LoVo (cell line): ENCODE measurements at places on chromosomes 3 and 15.

GRCh38 chr3:72060447-72061034, 275.6 kb upstream of the PROK2 start:
- DNase-seq, result no peak

DNA sequence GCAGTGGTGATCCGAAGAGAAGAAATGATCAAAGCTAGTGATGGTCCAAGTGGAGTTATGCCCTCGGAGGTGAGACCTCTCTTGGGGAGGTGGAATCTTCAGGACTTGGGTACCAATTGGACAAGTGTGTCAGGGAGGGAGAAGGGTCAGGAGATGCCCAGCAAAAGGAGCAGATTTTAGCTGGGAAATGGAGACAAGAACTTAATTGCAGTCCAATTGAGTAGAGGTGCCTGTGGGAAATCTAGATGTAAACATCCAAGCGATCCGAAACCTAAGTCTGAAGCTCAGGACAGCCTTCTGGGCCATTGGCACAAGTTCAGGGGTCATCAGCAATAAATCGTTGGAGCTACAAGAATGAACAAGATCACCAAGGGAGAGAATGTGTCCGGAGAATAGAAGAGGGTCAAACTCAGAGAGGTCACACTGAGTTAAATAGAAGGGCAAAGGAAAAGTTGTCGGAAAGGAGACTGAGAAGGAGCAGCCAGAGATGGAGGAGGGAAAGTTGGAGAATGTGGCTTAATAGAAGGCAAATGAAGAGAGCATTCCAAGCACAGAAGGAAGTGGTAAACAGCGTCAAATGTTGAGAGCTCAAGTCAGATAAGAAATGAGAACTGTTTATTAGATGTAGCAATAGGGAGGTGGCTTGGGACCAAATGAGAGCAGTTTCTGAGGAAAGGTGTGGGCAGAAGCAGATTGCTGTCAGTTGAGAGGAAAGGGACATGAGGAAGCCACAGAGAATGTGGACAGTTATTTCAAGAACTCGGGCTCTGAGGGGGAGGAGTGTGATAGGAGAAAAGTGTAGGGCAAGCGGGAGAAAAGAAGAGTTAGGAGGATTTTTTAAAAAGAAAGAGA, 64.2 kb upstream of the FNDC3B start:
- DNase-seq, result no peak

- no peak for DNase-seq
Measured at GRCh38 chr3:64184621-64185020, 40.6 kb downstream of the PRICKLE2 start.

- DNase-seq, result no peak
Measured at GRCh38 chr3:32870373-32871095, 52.7 kb downstream of the TRIM71 start.

DNA sequence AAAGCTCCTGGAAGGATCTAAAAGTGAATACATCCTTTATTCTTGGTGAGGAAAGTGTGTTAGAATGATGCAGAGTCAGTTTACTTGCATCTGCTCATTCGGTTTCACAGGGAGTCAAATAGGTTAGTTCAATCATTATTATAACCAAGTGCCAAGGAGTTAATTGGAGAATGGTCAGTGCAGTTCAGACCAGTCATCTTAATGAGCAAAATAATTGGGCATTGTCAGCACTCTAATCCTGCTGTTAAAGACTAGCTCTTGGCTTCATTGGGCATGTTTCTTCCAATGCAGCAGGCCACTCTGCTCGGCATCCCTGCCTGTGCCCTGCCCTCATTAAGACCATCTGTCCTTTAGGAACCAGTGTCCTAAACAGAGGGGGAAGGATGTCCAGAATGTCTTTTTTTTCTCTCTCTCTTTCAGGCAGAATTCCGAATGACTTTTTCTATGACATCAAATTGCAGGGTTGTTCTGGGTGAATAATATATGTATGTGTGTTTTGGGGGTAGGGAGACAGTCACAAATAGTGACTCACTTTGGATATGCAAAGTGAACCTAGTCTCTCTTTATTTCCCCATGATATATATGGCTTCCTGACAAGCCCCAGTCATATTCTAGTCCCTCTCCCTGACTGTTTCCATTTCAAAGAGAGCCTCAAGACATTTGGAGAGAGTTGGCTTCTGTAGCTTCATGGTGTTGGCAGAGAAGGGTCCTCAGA, 205.4 kb upstream of the TRIM42 start:
- no peak for DNase-seq

DNA sequence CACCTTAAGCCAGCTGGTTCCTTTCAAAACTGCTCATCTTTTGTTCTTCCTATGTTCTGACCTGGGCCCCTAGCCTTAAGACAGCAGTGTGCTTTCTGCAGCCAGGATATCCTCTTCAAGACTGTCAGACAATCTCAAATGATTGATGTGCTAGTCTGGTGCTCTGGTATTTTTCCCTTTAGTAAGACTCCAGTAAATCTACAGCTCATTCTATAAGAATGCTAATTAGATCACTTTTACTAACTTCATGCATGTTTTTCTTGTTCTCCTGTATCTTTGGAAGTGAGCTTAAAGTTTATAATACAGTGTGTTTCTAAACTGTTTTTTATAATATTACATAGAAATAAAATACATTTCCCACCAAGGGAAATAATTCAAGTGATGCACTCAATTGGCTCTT, 220.9 kb upstream of the NANOGP8 start:
- DNase-seq, result no peak

- DNase-seq, result no peak
Measured at GRCh38 chr3:132822837-132823236, 100.6 kb upstream of the NPHP3 start.

DNA sequence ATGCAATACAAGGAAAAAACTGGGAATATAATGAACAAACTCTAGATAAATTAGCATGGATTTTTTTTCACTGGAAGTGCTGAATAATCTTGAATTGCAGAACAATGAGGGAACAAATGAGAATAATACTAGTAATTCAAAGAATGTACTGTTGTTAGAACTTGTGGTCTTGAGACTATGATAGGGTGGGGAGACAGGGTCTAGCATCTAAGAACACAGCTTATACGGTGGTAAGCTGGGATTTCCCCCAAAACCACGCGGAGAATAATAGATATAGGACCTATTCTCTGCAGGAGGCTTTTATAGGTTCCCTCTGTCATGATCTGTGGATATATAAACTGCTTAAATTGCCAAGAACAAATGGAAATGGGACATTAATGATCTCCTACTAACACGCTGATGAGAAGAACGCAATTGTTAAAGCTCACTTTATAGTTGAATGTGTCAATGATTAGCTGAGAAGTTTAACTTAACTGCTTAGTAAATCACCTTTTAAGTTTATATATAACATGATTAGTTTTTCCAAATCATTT, 692.3 kb downstream of the ZPLD1 start:
- no peak for DNase-seq

- no peak for DNase-seq
Measured at GRCh38 chr15:58240191-58240932, 102.2 kb downstream of the AQP9 start.

GRCh38 chr15:42138968-42139386, 17.5 kb downstream of the PLA2G4F start:
- peak; percentile 91 for DNase-seq

GRCh38 chr15:79535536-79535935, 103.4 kb downstream of the MINAR1 start:
- no peak for DNase-seq

- DNase-seq, result no peak
Measured at GRCh38 chr3:57093489-57093888, 33.0 kb downstream of the SPATA12 start.

GRCh38 chr3:60316121-60316797, 935.0 kb downstream of the FHIT start:
- DNase-seq, result no peak

- no peak for DNase-seq
Measured at GRCh38 chr3:63864965-63865327, 1.3 kb downstream of the ATXN7 start.

DNA sequence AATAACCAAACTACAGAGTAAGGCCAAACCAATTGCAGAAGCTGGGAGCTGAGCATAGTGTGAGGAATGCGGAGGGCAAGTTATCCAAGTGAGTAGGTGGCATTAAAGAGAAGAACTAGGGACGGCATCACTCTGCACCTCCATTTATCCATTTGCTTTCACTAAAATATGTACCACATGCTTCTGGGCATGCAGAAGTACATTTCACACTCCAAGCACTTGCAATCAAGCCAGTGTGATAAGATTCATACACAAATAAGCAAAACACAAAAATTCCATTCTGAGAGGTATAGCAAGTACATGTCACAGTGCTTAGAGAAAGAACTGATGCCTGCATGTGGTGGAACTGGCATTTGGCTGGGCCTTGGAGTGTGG, 81.1 kb downstream of the CCNL1 start:
- DNase-seq, result no peak

GRCh38 chr15:64858021-64858575, 16.4 kb downstream of the PLEKHO2 start:
- DNase-seq, result no peak

- no peak for DNase-seq
Measured at GRCh38 chr3:195394024-195394423, 48.8 kb downstream of the ACAP2 start.

- DNase-seq, result no peak
Measured at GRCh38 chr3:69867941-69868505, 128.8 kb downstream of the MITF start.

DNA sequence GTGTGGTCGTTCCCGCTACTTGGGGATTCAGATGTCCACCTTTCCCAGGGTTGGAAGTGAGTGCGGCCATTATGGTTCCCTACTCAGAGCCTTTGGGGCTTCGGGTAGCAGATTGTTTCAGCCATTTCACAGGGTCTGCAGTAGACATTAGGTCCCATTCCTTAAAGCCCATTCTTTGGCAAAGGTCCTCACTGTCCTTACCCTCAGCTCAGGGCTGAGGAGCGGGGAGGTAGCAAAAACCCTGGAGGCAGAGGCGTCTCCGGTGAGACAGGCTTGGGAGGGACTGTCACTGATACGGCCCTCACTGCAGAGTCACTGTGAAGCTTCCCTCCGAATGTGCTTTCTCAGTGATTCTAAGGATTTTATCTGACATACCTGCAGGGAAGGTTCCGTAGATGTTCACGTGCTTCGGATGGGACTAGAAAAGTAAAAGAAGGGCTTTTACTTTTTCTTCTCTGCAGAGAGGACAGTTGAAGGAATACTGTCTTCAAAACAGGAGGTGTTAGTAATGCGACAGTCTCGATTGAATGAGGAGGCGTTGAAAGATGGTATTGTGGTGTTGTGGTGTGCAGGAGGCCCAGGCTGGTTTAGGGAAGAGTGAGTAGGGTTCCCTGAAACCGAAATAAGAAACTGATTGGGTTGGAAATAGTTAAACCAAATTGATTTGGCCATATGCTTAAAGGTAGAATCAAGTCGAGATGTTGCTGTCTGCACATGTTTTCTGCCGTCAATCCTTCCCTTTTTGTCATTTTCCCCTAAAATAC, 630 bp downstream of the ATP6V1A start:
- DNase-seq, result peak; percentile 6

DNA sequence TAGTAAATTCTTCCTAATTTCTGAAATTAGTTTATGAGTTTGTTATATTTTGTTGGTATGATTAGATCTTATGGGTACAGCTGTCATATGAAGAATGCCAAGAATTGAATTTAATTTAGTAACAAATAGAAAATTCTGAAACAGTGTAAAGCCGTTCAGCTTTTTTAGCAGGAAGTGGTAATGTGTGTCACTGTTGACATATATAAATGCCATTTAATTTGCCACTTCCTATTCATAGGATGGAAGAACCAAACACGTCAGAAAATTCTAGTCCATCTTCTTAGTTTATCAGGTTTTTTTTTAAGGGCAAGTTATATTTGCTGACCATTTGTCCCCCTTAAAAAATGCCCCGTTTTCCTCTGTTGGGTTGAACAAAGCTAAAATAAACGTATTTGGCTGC, 43.0 kb downstream of the RAB8B start:
- DNase-seq, result no peak

DNA sequence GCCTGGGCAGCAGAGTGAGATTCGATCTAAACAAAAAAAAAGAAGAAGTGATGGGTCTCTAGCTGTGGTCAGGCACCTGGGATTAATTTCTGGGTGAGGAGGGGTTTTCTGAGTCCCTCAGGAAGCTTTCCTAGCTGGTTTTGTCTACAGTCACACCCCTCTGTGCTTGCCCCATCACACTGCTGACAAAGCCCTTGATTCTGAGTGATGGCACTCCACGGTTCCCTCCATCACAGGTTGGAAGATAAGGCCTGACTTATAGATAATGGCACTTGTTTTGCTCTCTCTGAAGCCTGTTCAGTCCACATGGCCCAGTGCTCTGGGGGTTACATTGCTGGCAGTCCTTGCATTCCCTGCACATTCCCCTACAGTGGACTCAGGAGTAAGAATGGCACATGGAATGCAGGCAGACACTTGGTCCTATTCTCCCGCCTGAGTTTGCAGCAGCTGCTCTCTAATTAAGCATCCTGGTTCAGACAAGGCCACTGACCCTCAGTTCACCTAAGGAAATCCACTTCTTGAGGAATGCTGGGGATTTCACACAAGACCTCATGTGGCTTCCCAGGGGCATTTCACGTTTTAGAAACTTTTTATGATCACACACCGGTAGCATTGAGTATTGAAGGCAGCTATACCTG, 81.0 kb upstream of the NMNAT3 start:
- DNase-seq, result no peak

GRCh38 chr3:179318876-179319275, 4.0 kb upstream of the ZNF639 start:
- no peak for DNase-seq

GRCh38 chr15:32967521-32967920, 227.0 kb downstream of the FMN1 start:
- DNase-seq, result no peak

DNA sequence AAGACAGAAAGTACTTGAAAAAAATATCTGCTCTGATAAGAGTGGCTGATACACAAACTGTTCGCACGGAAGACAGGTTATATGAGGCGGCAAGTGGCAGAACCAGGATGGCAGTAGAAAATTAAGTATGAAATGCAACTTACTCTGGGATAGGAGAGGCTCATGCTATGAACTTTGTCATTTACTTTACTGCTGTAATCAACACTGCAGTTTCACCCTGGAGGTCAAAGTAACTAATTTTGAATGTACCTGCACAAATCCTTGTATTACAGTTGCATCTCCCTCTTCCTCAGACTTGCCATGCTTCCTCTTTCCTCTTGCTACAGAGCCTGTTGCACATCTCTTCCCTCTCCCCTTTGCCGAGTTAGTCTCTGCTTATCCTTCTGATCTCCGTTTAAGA, 38.8 kb downstream of the HACL1 start:
- DNase-seq, result no peak

DNA sequence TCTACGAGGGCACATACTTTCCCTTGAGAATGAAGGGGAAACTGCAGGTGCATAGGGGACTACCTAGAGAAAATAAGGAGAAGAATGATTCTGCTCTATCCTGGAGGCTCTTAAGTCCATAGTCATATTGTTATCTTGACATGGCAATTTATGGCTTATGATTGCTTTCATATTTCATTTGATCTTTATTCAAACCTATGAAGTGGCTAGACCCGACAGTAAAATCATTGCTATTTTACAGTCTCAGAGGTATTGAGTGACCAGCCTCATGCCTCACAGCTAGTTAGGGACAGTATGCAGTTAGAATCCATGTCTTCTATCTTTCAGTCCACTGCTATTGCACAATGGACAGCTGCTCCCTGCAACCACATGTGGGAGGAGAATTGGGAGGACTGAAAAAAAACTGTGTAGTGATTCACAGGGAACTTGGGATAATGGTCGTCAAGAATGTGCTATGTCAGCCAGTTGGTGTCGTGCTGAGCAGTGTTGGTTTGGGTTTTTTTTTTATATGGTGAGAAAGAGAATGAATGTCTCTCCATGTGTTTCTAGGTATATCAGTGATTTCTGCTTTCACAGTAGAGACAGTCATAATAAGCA, 63.2 kb upstream of the SPPL2A start:
- DNase-seq, result peak; percentile 80
